ENCODE measurements at places on chromosomes 13 and 19. TPM values are rescaled to one million over a fixed set of nuclear protein-coding genes. Genes with fewer than 3 reads are reported as not detected.

The ZNF230 gene
- 9.2 TPM for total RNA-seq

The DIAPH3 gene
- 18.3 TPM for total RNA-seq

DNA sequence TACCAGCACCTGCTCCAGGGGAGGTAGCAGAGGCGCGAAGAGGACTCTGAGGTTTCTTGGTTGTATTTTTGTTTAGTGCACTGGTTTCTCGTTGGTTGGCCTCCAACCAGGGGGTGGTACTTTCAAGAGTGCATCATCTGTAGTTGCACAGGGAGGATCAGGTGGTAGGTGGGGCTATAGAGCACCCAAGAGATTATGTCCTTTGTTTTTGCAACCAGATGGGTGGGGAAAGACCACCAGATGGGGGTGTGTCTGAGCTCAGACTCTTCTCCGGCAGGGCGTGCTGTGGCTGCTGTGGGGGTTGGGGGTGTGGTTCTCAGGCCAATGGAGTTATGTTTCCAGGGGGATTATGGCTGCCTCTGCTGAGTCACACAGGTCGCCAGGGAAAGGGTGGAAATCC is 254.4 kb upstream of the KLF12 start:
- no peaks in the 10 kb centered on the region for H3K4me1 ChIP-seq
- no peak overlapping the region for H3K4me3 ChIP-seq
- H3K27ac ChIP-seq: no peak overlapping the region
- no peaks in the 10 kb centered on the region for H3K36me3 ChIP-seq
- no peak for DNase-seq

- H3K4me3 ChIP-seq: no peak overlapping the region
- H3K4me1 ChIP-seq: no peaks in the 10 kb centered on the region
- no peaks in the 10 kb centered on the region for H3K36me3 ChIP-seq
Measured at GRCh38 chr13:78426183-78426582, 177.2 kb downstream of the POU4F1 start.

- peaks cover 49% of the 10 kb centered on the region for H3K36me3 ChIP-seq
- no peaks in the 10 kb centered on the region for H3K27me3 ChIP-seq
- peak overlapping the region; percentile 96 for H3K27ac ChIP-seq
- H3K4me1 ChIP-seq: peaks cover 22% of the 10 kb centered on the region
Measured at GRCh38 chr19:9324584-9324962, 594 bp downstream of the ZNF559 start.

- no peaks in the 10 kb centered on the region for H3K36me3 ChIP-seq
- no peak overlapping the region for H3K27ac ChIP-seq
- no peaks in the 10 kb centered on the region for H3K4me1 ChIP-seq
- H3K27me3 ChIP-seq: no peaks in the 10 kb centered on the region
- no peak overlapping the region for H3K4me3 ChIP-seq
Measured at GRCh38 chr13:107413005-107413404, 802.3 kb downstream of the LIG4 start.

- H3K27me3 ChIP-seq: no peaks in the 10 kb centered on the region
- H3K27ac ChIP-seq: no peak overlapping the region
- H3K4me3 ChIP-seq: no peak overlapping the region
- H3K4me1 ChIP-seq: no peaks in the 10 kb centered on the region
Measured at GRCh38 chr13:59951011-59951410, 212.7 kb downstream of the DIAPH3 start.

DNA sequence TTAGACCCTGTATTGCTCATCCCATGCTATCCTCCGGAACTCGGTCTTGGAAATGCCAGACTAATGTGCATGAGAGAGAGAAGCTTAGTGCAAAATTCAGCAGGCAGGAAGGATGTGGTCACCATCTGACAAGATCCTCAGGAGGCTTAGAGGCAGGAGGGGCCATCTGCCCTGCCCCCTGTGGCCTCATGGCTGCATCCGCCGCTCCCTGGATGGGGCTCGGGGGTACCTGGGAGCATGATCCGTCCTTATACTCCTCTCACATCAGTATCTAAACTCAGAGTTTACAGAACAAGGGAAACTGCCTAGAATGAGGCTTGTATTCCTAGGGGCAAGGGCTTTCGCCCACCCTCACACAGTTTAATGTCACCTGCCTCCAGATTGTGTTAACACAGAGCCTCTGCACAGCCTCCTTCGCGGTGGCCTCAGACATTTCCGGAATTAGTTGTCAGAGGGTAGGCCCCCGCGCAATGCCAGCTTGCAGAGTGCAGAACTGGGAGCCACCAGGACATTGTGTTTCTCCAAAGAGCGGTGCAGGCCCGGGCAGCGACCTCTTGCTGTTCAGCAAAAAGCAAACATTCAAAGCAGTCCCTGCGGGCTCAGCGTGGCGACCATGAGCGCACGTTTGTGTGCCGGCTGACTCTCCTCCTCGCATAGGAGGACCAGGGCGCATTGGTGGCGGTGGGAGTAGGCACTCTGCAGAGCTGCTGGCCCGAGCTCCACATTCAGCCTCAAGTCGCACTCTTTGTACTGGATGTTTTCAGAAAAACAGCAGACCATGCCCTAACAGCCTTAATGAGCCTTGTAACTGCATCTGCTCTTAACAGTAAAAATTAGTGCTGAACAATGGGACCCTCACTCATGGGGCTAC is 39.1 kb downstream of the GPR12 start:
- no peaks in the 10 kb centered on the region for H3K27me3 ChIP-seq
- H3K4me3 ChIP-seq: peak overlapping the region; percentile 79
- peaks cover 18% of the 10 kb centered on the region for H3K4me1 ChIP-seq
- DNase-seq: peak; percentile 59
- H3K27ac ChIP-seq: peak overlapping the region; percentile 90

Measured in activated naive CD8-positive, alpha-beta T cell treated with anti-CD3 and anti-CD28 coated beads, Interleukin-2, amount 10 ng/mL, durations not matched to agents 7 days and 5 days (primary cell).